Stimulated activated CD8-positive, alpha-beta memory T cell treated with anti-CD3 and anti-CD28 coated beads, Interleukin-4, amount 100 ng/mL, for 24 hours (primary cell): ENCODE measurements at places on chromosomes 16 and 17.

- DNase-seq: no peak
These were observed 29.3 kb upstream of the ABCC3 start for GRCh38 chr17:50605429-50605828.

DNA sequence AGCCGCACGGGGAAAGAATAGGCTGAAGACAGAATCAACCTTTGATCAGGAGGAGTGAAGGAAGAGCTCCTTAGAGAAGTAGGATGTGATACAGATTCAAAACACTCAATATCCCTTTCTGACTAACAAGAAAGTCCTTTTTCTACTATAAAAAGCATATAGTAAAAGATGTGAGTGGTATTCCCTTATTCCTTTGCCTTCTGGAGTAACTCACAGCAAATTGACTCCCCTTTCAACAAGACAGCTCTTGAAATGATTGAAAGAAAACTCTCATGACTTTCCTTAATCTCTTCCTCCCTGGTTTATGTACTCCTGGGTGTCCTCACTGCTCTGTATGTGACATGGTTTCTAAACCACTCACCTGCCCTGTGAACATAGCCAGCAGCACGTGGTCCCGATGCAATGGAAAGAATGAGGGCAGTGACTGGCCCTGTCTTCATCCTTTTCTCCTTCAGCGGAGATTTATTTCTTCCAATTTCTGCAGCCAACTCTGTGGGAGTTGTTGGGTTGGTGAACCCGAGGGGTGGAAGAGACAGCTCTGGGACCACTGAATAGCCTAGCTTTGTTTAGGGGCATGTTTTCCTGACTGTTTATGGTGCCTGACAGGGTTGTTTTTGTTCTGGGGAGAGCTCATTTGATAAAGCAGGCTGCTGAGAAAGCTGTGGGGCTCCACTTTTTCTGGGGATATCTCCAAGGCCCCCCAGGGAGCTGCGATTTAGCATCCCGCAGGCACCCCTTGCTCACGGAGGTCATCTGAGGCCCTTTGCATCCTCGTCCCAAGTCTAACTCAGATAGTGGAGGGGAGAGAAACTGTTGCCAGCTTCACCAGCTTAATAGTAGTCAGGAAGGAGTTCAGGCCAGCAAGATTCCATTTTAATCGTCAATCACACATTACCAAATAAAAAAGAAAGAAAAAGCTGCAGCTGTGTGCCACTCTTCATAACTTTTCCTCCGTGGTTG lies 46.7 kb downstream of the MAP2K6 start:
- DNase-seq: no peak

DNA sequence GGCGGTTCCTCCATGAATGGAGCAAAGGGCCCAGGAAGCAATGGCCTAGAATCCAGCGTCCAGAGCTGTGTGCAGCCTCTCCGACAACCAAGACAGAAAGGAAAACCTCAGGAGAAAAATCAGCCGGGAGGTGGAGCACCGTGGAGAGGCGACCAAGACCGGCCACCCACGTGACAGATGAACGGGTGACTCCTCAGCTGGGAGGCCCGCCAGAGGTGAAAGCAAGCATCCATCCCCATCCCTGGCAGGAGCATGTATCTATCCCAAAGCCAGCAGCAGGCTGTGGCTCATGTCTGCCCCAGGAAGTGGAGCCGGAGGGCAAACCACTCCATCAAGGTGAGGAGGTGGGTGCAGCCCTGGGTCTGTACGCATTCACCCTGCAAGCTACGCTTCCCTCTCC lies 52.1 kb downstream of the FOXL1 start:
- DNase-seq: no peak

DNA sequence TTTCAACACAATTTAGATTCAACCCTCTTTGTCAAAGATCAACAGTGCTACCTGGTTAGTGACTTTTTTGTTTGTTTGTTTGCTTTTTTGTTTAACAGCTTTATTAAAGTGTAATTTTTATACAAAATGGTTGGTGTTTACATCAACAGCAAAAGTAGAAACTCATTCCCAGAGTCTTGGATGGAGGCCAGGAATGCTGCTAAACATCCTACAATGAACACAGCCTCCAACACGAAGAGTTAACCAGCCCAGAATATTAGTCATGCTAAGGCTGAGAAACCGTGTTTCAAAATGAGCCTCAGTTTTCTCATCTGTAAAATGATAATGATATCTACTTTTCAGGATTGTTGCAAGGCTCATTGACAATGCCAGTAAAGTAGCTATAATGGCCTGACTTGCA lies 211.0 kb upstream of the MAF start:
- no peak for DNase-seq

- DNase-seq: no peak
These were observed 252.4 kb upstream of the CACNG5 start for GRCh38 chr17:66582373-66583111.

DNA sequence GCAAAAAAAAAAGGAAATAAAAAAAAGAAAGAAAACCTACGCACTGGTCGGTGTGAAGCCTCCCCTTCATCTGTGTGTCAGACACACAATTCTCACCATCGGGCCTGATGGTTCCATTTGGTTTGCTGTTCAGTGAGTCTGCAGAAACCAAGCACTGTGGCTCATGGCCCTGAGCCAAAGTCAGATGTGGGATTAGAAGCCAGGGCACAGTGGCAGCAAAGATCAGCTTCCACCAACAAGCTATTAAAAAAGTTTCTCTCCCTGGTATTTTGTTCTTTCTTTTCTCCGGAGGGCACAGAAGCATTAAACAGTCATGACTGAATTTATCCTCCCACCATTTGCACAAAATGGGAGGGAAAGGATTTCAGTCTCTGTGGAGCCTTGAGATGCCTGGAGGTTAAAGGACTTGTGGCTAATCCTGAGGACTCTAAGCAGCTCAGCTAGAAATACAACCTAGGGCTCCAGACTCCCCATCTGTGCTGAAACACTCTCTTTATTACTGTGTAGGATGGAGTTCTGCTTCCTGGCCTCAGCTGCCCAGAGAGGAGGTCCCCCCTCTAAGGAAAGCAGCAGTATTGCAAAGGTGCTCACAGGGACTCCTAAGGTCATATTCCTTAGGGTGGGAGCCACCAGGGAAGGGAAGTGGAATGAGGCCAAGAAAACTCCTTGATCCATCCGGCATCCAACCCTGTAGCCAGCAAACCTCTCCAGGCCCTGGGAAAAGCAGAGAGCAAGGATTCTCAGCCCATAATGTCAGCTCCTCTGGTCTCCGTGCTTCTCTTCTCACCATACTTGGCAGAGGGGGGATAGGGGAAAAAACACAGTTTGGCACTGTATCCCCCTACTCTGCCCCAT lies 28.2 kb downstream of the SLC39A11 start:
- no peak for DNase-seq

DNA sequence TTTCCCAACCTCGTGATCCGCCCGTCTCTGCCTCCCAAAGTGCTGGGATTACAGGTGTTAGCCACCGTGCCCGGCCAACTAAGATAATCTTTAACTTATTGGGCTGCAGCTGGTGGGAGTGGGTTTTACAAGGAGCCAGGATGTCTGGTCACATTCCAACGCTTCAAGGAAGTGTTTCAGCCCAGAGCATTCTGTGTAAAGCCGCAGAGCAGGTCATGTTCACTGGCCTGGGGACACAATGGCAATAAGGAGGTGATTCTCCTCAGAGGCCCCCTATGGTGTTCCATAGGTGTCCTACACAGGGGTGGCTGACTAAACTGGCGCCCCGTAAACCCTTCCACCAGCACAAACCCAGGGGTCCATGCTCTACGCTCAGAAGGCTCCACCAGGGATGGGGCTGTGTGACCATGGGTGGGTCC lies 1.2 kb downstream of the QPRT start:
- no peak for DNase-seq

GRCh38 chr17:44792276-44792675 lies 33.5 kb downstream of the ADAM11 start:
- no peak for DNase-seq

GRCh38 chr16:50309156-50309526 lies 42.8 kb downstream of the ADCY7 start:
- DNase-seq: no peak

DNA sequence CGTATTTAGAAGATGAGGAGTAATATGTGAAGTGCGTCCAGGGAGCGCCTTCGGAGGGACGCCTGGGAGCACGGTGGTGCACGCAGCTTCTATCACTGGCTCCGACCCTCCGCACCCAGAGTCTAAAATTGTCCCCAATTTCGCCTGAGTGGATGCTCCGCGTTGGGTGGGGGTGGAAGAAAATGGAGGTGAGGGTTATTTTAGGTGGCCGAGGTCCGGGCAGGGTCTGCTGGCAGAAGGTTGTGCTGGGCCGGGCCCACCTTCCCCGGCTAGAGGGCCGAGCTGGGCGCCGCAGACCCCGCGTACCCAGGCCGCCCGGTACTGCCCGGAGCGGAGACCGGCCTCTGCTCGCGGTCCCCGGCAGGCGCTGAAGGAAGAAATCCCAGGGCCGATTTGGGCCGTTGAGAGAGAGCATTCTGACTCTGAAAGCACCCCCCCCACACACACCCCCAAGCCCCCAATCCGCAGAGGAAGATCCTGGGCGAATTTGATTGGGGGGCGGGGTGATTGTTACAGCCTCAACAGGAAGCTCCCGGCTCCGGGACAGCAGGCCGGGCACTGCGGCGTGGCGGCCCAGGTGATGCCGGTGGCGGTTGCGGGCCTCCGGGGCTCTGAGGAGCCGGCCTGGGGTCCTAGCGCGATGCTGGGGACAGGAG lies 3.0 kb downstream of the BAHCC1 start:
- no peak for DNase-seq

DNA sequence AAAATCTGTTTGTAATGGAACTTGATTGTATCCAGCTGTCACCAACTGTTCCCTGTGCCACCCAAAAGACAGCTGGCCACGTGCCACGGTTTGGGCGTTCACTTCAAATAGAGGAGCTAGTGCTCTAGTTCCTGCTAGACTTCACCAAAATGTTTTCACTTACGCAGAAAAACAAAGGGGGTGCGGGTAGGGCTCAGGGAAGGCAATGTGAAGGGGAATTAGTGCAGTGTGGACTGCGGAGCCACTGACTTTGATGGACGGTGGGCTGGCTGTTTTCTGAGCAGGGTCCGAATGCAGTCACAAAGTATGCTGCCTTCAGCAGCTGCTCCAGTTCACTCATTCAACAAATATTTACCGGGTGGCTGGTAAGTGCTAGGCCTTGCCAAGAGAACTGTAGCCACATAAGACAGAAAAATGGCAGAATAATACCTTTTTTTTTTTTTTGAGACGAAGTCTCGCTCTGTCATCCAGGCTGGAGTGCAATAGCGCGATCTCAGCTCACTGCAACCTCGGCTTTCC lies 7.6 kb upstream of the CYTH1 start:
- no peak for DNase-seq

GRCh38 chr16:53836142-53836541 lies 132.2 kb downstream of the FTO start:
- no peak for DNase-seq

DNA sequence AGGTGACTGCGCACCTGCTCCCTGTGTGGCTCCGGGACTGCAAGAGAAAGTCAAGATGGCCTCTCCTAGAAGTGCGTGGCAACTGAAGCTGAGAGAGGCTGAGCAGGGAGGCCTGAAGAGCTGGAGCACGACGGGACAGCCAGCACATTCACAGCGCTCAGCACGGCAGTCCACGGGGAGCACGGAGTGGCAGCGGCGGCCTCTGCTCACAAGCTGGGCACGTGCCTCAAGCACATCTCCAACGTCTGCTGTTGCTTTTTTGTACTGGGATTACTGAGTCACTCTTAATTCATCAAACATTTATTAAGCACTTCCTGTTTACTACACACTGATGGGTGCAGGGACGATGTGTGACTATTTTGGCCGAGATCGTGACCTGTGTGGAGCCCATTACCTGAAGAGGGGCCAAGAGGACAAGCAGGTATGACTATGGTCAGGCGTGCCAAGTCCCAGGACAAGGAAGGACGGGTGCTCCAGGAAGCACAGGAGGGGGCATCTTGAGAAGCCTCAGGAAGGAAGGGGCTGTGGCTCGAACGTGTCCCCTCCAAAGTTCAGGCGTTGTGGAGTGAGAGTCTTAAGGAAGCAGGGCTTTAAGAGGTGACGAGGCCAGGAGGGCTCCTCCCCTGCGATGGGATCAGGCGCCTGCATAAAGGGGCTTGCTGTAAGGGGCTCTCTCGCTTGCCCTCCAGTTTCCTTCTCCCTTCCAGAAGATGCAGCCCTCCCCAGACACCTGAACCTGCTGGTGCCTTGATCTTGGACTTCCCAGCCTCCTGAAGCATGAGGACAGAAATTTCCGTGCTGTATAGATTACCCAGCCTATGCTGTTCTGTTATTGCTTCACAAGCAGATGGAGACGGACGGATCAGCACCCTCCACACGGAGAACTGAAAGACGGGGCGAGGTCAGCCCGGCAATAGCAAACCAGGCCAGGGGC lies 105.8 kb downstream of the ADCY9 start:
- DNase-seq: no peak

GRCh38 chr17:68182011-68182306 lies 65.9 kb upstream of the AMZ2 start:
- no peak for DNase-seq

DNA sequence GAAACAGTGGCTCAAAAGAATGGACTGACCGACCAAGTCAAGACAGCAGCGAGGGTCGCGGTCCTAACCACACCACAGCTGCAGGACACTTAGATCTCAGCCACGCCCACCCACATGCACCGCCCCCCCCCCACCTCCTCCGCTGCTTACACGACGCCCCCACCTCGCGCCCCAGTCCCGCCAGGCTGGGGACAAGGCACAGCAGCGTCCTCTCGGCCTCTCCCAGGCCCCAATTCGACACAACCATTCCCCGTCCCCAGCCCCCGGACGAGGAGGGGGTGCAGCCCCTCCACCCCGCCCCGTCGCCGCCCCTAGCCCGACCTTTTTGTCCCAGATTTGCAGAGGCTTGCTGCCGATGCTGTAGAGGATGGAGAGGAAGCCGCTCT lies 477 bp downstream of the CFAP20 start:
- DNase-seq: no peak

- DNase-seq: no peak
These were observed at the start of gene DHRS7C for GRCh38 chr17:9790889-9791876. DHRS7C (minus strand) TSS chr17:9791592; CDS start chr17:9791284, 308 bp downstream.

DNA sequence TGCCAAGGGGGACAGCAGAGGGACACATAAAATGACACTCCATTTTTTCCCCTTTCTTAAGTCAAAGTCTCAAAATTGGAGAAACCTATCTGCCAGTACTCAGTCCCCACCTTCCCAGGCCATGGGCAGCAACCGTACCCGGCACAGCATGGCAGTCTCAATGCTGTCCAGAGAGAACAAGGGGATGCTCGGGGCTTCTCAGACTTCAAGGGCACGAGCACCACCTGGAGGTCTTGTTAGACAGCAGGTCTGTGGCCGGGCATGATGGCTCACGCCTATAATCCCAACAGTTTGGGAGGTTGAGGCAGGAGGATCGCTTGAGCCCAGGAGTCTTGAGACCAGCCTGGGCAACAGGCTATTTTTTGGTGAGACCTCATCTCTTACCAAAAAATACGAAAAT lies 3.2 kb downstream of the DNAH17 start:
- no peak for DNase-seq

GRCh38 chr17:6497496-6498221 lies 53.4 kb downstream of the PIMREG start:
- no peak for DNase-seq

DNA sequence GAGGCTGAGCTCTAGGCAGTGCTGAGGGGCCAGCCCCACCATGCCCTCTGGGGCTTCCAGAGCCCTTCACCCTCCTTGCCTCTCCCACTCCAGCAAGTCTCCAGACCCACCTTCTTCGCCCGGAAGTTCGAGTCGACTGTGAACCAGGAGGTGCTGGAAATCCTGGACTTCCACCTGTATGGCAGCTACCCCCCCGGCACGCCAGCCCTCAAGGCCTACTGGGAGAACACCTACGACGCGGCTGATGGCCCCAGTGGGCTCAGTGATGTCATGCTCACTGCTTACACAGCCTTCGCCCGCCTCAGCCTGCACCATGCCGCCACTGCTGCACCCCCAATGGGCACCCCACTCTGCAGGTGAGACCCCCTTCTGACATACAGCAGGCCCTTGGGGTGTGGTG lies 10.5 kb downstream of the XYLT2 start:
- no peak for DNase-seq
